ENCODE measurements at places on chromosomes 1 and 21.

- no peak for DNase-seq
Observed at GRCh38 chr21:28148400-28149064, 844.1 kb downstream of the LTN1 start.

- DNase-seq, result no peak
Observed at GRCh38 chr1:40693425-40693824, 1.9 kb downstream of the NFYC start.

GRCh38 chr21:42574234-42575027 is 60.8 kb downstream of the SLC37A1 start:
- no peak for DNase-seq

GRCh38 chr1:1599030-1599934 is 653 bp downstream of the FNDC10 start:
- no peak for DNase-seq

Data from gastrocnemius medialis (tissue), 4 donors.